ENCODE measurements at places on chromosomes 2 and 18.

DNA sequence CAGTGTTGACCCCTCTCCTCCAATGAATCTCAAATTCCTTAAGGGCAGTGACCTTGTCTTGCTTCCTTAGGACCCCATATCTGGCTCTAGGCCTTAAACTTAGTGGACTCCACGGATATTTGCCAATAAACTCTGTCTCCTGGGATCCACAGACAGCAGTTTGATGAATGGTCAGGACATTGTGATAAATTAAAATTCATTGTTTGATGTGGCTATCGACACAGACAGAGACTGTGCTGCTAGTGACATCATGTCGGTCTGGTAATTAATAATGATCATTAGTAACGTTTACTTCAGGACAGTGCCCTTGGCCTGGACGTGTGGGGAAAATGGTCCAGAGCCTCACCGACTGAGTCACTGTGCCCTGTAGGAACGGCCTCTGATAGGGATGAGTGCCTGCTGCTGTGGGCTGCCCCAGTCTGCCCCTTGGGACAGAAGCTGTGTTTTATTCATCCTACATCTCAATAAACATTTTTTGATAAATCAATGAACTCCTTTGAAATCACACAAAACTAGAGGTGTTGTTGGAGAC is 5.2 kb upstream of the SLC35F6 start:
- DNase-seq = no peak

GRCh38 chr2:151482171-151482725 is 72.5 kb downstream of the RIF1 start:
- no peak for DNase-seq

GRCh38 chr18:46711444-46711863 is 45.4 kb downstream of the ST8SIA5 start:
- DNase-seq = no peak

- peak; percentile 71 for DNase-seq
Observed at GRCh38 chr2:199302851-199303250, 154.9 kb downstream of the SATB2 start.

GRCh38 chr2:105929516-105929915 is 184.8 kb downstream of the NCK2 start:
- DNase-seq = peak; percentile 4

GRCh38 chr18:76445741-76446232 is 49.3 kb downstream of the ZNF516 start:
- DNase-seq = peak; percentile 55

GRCh38 chr2:241354668-241355658 is 1.1 kb upstream of the FARP2 start:
- peak; percentile 36 for DNase-seq

DNA sequence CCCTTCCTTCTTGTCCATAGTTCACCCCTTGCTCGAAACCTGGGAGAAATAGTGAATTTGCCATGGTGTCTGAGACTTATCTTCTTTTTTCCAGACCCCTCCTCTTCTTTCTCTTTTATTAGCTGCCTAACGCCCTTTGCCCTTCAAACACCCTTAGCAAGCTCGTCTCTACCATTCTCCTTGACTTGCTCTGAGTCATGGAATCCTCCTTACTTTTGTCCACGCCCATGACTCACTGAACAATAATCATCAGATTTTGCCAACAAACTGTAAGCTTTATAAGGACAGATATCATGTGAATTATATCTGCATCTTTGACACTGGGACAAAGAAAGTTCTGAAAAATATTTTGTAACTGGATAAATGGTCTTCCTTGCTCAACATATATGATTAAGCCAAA is 67.1 kb upstream of the CNTNAP5 start:
- DNase-seq = peak; percentile 2

GRCh38 chr2:16046649-16047048 is 106.3 kb downstream of the MYCN start:
- DNase-seq = no peak

- peak; percentile 93 for DNase-seq
Observed at GRCh38 chr2:159290289-159290907, 3.9 kb upstream of the WDSUB1 start.

DNA sequence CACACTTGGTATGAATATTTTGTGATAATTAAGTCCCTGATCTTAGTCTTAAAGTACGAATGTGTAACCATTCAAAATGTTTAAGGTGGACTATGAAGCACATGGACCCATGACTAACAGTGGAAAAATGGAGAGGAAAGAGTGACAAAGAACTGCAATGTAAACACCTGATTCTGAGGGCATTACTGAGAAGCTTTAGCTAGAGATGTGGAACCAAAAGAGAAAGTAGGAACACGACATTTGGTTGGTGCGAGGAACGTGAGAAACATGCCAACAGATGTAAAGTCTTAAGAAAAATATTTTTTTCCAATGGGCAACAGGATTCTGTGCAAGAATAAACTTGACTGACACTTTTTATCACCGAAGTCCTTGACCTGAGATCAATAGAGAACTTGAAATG is 1618.6 kb downstream of the DPP10 start:
- DNase-seq = no peak

DNA sequence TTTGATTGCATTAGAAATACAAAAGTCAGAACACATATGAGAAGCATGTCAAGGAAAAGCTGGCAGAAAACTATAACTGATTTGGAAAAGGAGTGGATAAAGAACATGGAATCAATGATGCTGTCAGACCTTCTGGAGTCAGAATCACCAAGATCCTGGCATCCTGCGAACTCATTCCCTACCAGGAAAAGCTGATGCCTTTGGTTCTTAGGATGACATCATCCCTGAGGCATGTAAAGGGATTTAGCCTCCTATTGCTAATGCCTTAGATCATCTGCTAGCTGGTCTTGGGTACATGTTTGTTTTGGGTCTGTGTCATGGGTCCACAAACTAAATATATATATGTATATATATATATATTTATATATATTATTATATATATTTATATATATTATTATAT is 680.7 kb downstream of the EPHA4 start:
- peak; percentile 91 for DNase-seq

DNA sequence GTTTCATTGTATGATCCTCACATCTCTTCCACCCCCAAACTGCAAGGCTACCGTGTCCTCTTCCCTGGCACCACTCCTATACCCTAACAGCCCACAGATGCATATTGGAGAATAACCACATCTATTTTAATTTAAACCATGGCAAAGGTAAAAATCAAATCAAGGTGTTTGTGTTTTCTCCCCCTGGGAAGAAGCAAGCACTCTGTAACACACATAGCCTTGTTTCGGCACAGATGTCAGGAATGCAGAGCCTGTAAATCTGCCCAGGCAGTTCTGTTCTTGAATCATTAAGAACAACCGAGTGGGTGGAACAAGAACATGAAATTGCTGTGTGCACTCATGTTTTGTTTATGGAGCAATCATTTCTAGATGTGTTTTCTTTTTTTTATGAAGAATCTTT is 6.8 kb upstream of the COX7A2L start:
- peak; percentile 76 for DNase-seq

GRCh38 chr2:42953216-42953615 is 160.8 kb upstream of the HAAO start:
- no peak for DNase-seq

- peak; percentile 77 for DNase-seq
Observed at GRCh38 chr2:28649481-28650265, 102.0 kb upstream of the PPP1CB start.

DNA sequence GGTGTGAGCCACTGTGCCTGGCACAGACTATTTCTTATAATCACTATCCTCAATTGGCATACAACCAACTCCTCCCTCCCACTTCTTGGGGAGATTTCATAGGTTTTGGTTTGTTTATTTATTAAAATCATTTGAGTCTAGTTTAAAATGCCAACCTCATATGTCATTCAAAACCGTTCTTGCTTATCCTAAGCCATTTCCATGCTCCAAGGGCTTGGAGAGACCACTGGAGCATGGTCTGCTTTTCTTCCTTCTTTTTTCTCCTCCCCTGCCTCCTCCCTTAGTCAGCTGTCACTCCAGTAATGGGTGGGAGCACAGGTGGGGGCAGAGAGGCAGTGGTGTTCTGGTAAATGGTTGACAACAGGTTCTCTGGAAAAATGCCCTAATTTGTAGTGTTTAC is 20.4 kb upstream of the KCNS3 start:
- no peak for DNase-seq

GRCh38 chr2:200968162-200968561 is 4.7 kb upstream of the ORC2 start:
- DNase-seq = no peak

DNA sequence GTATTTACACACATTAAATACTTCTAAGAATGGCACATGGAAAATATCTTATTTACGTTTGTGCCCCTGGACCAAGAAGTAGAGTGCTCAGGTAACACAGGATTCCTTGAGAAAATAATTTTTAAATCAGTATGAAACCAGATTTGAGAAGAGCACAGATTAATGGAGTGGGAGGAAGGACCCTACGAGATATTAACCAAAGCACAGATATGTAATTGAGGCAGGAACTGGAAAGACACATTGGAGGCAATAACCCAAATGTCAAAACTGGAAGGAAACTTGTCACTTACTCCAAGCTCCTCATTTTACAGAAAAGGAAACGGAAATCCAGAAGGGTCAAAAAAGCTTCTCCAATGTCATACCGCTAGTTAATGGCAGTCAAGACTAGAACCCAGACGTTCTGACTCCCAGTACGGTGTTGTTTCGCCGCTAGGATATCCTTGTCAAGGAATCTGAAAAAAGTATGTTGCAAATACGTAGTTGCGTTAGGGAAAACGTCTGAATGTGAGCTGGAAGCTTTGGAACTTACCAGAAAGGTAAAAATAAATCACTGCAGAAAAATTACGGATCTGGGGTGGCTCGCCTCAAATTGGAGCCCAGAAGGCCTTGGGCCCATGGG is 634 bp downstream of the MTIF2 start:
- DNase-seq = no peak

GRCh38 chr18:77905449-77906055 is 655.9 kb downstream of the GALR1 start:
- no peak for DNase-seq

- DNase-seq = peak; percentile 24
Observed at GRCh38 chr2:215797676-215798075, 215.7 kb downstream of the MREG start.

- no peak for DNase-seq
Observed at GRCh38 chr18:46910856-46911255, 6.5 kb downstream of the PIAS2 start.

DNA sequence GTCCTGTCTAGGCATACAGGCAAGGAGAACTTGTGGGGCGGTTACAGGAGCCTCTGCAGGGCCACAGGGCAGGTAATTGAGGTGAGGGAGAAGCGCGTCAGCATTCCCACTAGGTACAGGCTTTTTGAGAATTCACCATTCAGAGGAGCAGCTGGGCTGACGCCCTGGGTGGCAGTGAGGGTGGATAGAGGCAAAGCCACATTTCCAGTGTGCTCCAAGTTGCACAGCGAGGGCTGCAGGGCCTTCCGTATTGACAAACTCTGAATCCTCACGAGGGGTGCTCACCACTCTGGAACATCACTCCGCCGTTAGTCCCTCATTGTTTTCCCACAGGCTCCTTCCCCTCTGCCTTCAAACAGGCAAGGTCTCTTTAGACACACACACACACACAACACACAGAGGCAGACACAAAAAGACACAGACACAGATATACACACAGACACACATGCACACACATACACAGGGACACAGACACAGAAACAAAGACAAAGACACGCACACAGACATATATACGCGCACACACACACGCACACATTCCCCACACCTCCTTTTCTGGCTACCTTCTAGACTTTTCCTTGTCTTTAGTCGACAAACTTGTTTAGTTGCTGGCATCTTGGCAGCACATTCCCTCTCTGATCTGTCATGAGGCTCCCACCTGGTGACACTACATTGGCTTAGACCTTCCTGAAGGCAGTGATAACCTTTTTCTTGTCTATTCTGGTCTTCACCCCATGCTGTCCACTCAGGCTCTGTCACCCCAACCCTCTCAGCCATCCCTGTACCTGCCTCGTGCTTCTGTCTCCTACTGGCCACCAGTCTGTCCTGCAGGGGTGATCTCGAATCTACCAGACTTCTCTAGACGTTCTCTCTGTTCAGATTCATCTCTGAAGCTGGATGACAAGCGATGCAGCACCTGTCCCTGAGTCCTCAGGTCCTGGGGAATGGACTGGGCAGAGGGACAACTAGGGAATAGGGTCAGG is 136.8 kb downstream of the ALPK2 start:
- no peak for DNase-seq

- DNase-seq = no peak
Observed at GRCh38 chr2:150224321-150224720, 263.1 kb downstream of the RND3 start.

DNA sequence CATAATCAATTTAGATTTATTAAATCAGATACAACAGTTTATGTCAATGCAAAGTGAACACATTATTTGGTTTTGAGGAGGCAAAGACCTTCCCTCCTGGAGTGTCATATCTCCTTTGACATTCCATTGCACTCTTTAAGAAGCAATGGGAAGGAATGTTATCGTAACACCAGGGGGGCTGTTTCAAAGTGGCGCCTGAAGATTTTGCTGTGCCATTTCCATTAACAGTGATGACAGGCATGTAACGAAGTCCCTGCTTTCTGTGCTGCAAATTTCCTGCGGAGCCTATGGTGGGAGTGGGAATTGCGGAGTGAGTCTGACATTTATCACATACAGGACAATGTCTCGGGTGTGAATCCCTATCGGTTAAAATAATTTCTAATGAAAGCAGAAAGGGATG is 499.6 kb upstream of the RAB6C start:
- no peak for DNase-seq

- peak; percentile 93 for DNase-seq
Observed at GRCh38 chr18:48545757-48546321, 7.0 kb downstream of the CTIF start.

GRCh38 chr18:58216071-58216481 is 172.1 kb downstream of the NEDD4L start:
- peak; percentile 59 for DNase-seq

GRCh38 chr2:151862700-151863099 is 34.5 kb upstream of the ARL5A start:
- no peak for DNase-seq

DNA sequence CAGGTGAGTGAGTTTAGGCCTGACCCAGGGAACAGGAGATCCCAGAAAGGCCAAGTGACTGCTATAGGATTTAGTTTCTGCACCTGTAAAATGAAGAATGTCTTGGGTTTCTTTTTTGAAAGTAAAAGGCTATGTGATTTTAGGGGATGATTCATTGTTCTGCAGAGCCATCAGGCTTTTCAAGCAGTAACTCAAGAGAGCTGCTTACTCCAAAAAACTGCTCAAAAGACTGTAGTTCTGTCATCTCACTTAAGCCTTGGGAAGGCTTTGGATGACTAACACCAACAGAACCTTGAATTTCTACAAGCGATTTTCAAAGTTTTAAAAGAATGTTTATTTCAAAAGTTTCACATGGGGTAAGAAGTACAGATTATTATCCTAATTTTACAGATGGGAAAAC is 165.1 kb downstream of the HAUS1 start:
- no peak for DNase-seq

GRCh38 chr2:237927986-237928385 is 38.8 kb upstream of the UBE2F start:
- DNase-seq = no peak

DNA sequence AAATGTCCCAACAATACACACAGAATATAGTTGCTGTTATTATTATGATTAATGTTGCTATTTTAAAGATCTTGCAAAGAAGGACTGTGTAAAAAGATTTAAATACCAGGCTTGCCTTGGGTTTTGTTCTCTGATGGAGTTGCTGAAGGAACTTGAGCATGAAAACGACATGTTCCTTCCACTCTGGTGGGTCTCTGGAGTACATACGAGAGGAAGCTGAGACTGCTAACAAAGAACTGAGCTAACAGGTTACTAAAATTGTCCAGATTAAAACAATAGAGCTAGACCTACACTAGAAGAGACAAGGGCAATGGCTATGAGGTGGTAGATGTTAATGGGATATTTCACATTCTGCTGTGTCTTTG is 612.2 kb downstream of the TSN start:
- no peak for DNase-seq

GRCh38 chr2:173371023-173371422 is 16.4 kb downstream of the CDCA7 start:
- DNase-seq = no peak

All from GM23248 (cell line).